ENCODE measurements at places on chromosomes 13 and 19.

- no peaks in the 10 kb centered on the region for H3K27me3 ChIP-seq
- no peak for DNase-seq
- no peaks in the 10 kb centered on the region for H3K36me3 ChIP-seq
- peak overlapping the region; percentile 17 for H3K4me3 ChIP-seq
Measured at GRCh38 chr19:33395561-33396550, 22.3 kb downstream of the CEBPG start.

GRCh38 chr19:14495672-14496028 lies 277 bp downstream of the GIPC1 start:
- peak overlapping the region; percentile 62 for H3K4me3 ChIP-seq
- no peak for DNase-seq
- no peaks in the 10 kb centered on the region for H3K4me1 ChIP-seq
- H3K27ac ChIP-seq: no peak overlapping the region
- peaks cover 5% of the 10 kb centered on the region for H3K36me3 ChIP-seq
- no peaks in the 10 kb centered on the region for H3K27me3 ChIP-seq

DNA sequence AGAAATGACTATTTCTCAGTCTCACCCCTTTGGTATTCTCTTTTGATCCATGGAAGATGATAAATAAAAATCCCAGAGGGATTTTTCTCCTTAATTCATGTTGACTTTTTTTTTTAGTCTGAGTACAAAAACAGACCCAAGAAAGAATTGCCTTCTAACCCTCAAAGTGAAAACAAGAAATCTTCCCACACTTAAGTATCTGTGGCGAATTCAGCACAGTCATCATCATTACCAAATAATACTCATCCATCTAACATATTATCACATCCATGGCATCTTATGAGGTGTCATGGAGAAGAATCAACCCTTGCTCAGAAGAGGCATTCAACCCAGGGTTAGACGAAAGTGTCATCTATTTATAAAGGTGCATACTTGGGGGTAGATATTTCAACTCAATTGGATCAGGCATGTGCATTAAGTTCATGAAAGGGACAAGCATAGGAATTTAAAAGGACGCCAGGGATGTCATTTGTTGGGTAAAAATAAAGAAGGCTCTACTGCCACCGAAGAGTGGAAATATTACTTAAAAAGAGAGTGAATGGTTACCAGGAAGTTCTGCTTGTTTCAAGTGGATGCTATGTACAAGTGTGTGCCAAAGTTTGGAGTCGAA lies 101.9 kb downstream of the FLT1 start:
- no peak for DNase-seq
- no peak overlapping the region for H3K4me3 ChIP-seq
- H3K36me3 ChIP-seq: no peaks in the 10 kb centered on the region
- H3K4me1 ChIP-seq: no peaks in the 10 kb centered on the region
- H3K27me3 ChIP-seq: no peaks in the 10 kb centered on the region
- no peak overlapping the region for H3K27ac ChIP-seq

- no peak overlapping the region for H3K4me3 ChIP-seq
- H3K27me3 ChIP-seq: no peaks in the 10 kb centered on the region
- no peaks in the 10 kb centered on the region for H3K36me3 ChIP-seq
- H3K27ac ChIP-seq: no peak overlapping the region
- no peaks in the 10 kb centered on the region for H3K4me1 ChIP-seq
Measured at GRCh38 chr19:271856-272255, 19.3 kb downstream of the PLPP2 start.

GRCh38 chr19:19661141-19661674 lies 2.3 kb downstream of the ATP13A1 start:
- H3K27me3 ChIP-seq: no peaks in the 10 kb centered on the region
- DNase-seq: no peak
- H3K36me3 ChIP-seq: peaks cover 37% of the 10 kb centered on the region
- peaks cover 3% of the 10 kb centered on the region for H3K4me1 ChIP-seq
- peak overlapping the region; percentile 79 for H3K4me3 ChIP-seq
- H3K27ac ChIP-seq: peak overlapping the region; percentile 36

Measured in SJCRH30 (cell line).